ENCODE measurements at places on chromosomes 6 and 20.
A peak's percentile ranks its signal among the peaks of the same experiment; 100 is the strongest.

GRCh38 chr6:14037402-14038277 lies 79.9 kb upstream of the CD83 start:
- DNase-seq = no peak

DNA sequence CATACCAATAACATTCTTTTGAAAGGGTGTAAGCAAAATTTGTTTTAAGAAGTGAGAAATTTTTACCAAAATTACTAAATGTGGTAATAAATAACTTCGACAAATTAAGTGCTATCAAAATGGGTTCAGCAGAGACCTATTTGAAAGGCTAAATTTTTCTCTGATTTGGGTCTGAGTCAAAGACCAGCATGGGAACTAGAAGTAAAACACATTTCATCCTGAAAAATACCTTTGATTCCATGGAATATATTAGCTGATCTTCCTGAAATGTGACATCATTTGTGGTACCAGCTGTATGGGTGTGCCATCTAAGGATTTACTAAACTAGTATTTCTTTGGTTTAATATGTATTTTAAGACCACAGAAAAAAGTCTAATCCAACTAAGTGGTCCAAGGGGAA lies 63.6 kb downstream of the BLOC1S5 start:
- DNase-seq = no peak

- no peak for DNase-seq
These were observed 200.1 kb downstream of the BMP7 start for GRCh38 chr20:57066126-57066900.

DNA sequence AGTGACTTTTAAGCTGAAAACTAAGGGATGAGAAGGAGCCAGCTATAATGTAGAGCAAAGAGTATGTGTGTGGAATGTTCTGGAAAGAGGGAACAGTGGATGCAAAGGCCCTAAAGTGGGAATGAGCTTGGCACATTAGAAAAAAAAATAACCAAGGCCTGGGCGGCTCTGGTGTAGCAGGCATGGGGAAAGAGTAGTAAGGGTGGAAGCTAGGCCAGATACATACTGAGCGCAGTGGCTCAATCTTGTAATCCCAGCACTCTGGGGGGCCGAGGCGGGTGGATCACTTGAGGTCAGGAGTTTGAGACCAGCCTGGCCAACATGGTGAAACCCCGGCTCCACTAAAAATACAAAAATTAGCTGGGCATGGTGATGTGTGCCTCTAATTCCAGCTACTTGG lies 8.4 kb downstream of the GGT7 start:
- DNase-seq = no peak

DNA sequence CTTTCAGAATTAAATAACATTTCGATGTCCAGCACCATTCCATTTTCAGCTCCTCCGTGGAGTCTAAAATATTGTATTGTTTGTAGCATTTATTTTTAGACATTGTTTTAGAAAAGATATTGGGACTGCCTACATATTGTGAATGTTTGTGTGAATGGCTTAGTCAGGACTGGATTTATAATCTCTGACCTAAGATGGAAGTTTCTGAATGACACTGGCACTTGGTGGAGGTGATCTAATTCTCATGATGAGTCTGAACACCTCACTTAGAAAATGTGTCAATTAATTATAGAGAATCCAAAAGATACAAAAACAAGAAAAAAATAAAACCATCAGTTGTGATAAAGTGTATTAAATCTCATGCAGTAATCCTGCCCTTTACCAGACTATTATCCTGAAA lies 60.8 kb upstream of the HBS1L start:
- DNase-seq = no peak

DNA sequence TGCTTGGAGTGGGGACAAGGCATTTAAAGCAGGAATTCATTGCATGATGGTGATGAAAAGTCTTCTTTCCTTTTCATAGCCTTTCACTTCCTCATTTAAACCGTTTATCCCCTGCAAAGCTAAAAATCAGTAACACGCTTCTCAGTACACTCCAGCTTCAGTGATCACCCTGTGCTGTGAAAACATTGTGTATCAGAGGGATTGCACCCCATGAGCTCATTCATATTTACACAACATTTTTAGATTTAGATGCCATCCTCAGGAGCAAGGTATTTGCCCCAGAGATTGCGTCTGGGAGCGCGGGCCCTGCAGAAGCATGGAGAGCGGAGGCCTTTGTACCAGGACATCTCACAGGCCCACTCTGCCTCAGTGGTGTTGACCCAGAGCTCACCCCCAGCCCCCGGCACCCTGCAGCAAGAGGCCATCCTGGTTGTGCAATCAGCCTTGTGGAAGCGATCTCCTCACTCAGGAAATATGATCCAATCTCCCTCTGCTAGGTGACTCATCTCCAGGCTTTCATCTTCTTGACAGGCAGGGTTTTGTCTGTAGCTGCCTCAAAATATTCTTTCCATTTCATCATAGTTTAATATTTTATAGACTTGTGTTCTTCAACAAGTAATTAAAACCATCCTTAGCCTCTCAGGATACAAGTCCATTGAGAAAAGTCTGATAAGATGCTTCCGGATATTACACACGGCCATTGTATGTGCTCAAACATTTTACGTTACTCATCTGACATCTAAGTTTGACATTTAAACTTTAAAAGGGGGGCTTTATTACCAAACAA lies 38.9 kb upstream of the THBS2 start:
- no peak for DNase-seq

GRCh38 chr6:88569959-88570358 lies 393.5 kb downstream of the RNGTT start:
- DNase-seq = no peak

GRCh38 chr20:1929460-1929859 lies 34.3 kb downstream of the SIRPA start:
- DNase-seq = no peak

- peak; percentile 40 for DNase-seq
These were observed 182.3 kb upstream of the RAB32 start for GRCh38 chr6:146361128-146361924.

DNA sequence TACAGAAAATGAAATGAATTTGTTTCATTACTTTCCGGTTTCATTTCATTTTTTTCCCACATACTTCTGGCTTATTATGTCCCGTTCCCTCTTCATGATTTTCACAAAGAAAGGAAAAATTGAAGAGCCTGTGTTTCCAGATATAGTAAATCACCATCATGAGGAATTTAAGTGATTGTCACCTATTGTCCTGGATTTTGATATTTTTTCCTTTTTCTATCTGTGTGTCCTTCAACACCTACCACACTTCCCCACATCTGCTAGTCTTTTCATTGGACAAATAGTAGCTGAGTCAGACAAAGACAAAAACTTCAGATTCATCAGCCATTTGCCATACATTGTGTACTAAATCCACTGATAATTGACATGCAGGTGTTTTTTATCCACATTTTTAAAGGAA lies 258.2 kb upstream of the HSF2 start:
- DNase-seq = no peak

GRCh38 chr6:66362888-66363287 lies 655.9 kb upstream of the EYS start:
- DNase-seq = no peak

DNA sequence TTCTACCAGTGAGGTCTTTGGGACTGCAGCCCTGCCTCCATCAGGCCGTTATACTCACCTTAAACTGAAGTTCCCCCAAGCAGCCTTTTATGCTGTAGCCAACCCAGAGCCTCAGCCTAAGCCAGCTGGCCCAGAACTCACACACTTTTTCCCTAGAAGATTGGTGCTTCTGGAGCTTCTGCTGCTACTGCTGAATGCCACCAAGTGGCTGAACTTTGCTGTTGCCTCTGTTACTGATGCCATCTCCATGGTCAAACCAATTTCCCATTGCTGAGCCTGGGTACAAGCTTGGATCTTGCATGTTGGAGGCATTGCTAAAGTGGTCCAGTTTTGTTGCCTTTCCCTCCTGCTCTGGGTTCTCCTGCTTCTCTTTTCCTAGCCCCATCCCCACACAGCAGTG lies 15.0 kb upstream of the TBX18 start:
- no peak for DNase-seq

GRCh38 chr20:59945175-59945574 lies 5.0 kb downstream of the FAM217B start:
- no peak for DNase-seq

GRCh38 chr6:44804546-44805159 lies 417.1 kb downstream of the CDC5L start:
- no peak for DNase-seq

DNA sequence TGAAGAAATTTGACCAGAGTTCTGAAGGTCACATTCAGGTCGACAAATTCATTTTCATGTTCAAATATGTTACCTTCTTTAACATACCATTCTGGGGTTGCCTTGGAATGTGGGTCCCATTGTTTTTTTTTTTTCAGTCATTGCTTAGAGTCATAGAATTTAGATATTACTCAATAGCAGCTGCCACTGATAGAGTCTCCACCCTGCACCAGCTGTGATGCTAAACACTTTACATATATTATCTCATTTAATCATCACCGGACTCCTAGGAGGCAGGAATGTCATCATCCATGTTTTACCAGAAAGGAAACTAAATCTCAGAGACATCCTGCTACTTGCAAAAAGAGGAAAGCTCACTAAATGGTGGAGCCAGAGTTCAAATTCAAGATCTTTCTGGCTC lies 204.7 kb downstream of the ESR1 start:
- DNase-seq = no peak

DNA sequence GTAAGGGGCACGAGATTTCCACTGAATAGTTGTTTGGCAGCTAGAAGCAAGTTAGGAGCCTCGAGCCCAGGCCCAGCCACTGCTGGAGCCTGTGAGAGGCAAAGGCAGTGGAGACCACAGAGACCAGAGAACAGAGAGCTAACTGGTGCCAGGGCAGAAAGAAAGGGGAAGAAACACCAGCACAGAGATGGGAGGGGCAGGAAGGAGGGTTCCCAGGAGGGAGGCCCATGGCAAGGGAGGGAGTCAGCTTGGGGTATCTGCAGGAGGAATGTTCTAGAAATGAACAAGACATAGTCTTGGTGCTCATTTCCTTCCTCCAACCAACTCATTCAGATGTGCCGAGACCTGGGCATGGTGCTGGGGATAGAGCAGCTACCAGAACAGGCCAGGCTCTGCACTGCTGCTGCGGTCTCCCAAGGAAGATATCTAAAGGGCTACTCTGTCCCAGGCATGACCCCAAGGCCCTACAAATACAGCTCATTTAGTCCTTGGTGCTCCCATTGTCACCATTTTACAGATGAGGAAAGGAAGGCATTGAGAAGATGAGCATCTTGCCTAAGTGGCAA lies 10.7 kb downstream of the ANGPT4 start:
- DNase-seq = no peak

DNA sequence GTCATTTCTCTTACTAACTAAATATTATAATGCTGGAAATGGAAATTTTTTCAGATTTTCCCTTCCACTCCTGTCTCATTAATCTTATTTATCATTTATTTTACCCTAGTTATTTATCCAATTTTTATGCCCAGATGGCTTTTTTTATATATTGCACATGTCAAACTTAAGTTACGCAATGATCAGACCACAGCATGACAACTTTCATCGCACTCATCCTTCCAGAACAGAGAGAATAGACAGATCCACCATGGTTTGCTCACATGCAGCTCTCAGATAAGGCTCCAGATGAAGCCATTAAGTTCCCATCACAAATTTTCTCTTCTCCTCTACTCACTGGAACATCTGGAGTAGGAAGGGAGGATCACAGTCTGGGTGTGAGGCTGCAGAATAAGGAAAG lies 48.7 kb downstream of the MAP7 start:
- no peak for DNase-seq

GRCh38 chr6:10478187-10479040 lies 42.7 kb upstream of the GCNT2 start:
- DNase-seq = no peak

GRCh38 chr6:35027807-35028206 lies 113.3 kb downstream of the TCP11 start:
- DNase-seq = no peak

DNA sequence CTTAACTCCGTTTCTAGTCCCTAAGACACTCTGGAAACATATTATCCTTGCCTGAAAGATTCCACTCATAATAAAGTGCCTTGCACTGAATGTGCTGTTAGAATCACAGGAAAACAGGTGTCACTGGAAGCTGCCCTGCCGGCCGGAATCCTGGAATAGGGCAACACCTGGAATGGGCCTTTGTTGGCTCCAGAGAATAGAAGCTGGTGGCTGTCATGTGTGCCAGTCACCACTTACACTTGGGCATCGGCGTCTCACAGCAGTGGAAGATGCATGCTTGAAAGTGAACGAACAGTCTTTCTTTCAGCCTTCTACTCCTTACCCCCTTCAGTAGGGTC lies 90.8 kb upstream of the AFDN start:
- no peak for DNase-seq

DNA sequence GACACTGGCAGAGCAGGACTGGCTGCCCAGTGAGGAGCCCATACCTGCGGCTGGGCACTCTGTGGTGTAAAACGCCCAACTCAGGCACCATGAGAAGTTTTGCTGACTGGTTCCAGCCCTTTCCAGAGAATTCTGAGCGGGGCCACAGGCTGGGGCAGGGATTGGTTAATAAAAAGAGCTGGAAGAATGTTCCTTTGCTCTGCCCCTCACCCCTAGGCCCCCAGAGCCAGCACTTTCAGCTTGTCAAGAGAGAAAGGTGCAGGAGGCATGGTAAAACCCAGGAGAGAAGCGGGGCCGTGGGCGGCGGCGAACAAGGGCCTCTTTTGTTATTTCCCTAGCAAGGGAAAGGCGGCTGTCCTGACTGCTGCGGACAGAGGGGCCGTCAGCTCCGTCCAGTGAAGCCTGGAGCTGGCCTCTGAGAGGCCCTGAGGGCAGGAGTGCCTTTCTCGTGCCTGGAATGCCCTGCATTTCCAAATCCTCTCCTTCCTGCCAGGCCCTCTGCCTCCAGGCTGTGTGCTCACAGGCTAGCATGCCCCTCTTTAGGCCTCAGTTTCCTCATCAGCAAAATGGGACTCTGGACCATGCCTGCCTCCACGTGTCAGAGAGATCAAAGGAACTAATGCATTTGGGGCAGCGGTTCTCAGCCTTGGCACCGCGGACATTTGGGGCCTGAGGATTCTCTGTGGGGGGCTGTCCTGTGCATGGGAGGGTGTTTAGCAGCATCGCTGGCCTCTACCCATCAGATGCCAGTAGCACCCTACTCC lies 12.9 kb downstream of the SLC13A3 start:
- DNase-seq = no peak

DNA sequence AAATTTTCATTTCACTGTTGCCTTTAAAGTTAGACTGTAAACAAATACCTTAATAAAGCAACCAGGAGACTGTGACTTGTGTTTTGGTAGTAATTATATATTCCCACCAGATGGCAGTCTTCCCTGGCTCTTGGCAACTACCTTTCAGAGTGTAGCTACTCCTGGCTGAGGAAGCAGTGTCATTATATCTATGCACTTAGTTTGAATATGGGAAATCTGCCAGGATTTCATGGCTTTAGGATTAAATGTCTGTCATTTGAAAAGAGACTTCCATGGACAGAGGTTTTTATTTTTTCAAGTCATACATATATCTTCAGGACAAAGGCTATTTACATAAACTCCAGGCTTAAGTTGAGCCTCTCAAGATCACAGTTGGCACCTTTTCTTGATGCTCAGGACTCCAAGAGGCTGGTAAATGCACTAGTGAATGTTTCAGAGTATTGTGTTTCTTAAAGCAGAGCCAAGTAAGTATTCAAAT lies 160.1 kb downstream of the C6orf58 start:
- DNase-seq = no peak

GRCh38 chr6:101879782-101880181 lies 486.3 kb downstream of the GRIK2 start:
- DNase-seq = no peak
